Stimulated activated CD8-positive, alpha-beta memory T cell treated with anti-CD3 and anti-CD28 coated beads, Interleukin-4, amount 100 ng/mL, for 24 hours (primary cell): ENCODE measurements at places on chromosomes 5 and 9.

GRCh38 chr5:66617991-66618768, 22.0 kb downstream of the MAST4 start:
- DNase-seq = no peak

DNA sequence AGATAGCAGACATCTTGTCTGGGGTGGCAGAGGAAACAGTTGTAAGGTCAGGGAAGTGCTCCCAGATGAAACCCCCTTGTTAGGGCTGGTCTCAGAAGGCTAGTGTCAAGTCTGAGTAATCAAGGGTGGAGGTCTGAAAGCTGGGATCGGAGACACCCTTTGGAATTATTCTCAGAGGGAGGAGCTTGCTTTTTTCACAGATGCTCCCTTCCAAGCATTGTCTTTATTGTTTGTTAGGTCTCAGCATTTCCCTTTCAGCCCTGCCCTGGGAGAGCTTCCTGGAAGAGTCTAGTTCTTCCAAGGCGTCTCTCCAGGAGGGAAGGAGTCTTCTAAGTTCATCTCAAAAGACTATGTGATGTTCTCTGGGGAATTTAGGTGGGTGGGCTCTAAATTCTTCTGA, 3.2 kb downstream of the TEK start:
- no peak for DNase-seq

DNA sequence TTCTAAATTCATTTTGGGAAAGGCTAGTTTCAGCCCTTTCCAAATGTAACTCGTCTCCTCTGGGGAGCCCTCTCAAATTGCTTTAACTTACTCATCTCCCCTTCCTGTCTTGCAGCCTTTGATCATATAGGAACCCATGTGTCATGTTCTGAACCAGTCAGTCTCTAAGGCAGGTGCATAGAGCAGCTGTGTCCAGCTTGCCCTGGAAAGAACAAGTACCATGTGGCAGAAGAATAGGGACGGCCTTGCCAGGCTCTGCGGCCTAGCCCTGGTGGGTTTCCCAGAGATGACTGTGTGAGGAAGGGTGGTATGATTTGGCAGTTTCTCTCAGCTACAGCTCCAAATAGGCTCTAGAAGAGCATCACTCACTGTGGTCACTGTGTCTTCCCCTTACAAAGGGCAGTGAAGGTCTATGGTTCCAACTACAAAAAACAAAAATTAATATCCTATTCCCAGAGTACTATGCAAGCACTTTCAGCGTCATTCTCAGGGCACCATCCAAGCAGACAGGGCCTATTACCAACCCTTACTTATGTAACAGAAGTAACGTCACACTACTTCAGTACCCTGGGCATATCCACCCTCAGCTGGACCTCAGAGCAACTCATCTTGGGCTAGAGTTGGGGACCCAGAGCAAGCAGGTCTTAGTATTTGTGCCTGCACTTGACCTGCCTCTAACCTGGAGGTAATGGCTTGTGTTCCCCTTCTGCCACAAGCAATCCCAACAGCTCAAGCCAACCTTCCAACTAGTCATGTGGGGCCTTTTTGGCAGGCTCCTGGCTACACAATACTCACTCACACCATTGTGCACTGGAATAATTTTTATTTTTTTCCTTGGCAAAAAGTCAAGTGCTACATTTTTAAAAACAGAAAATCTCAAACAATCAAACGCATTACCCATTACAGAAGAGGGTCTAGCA, 37.2 kb upstream of the UBAP2 start:
- no peak for DNase-seq

GRCh38 chr9:34417734-34418133, 40.6 kb downstream of the FAM219A start:
- DNase-seq = no peak

DNA sequence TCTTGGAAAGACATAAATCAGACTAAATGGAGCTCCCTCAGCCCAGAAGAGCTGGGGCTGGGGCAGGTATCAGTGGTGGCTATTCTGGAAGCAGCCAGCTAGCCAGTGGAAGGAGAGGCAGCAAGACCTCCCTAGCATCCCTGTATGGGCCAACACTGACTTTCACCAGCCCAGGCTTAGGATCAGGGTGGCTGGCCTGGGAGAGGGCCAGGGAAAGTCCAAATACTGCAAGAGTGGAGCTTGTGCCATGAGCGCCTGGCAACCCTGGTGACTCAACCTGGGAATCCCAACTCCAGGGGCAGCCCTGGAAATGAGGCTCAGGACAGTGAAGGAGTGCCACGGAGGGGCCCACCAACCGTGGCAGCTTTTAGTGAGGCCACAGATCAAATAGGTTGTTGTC, 7.6 kb upstream of the IRF1 start:
- no peak for DNase-seq

DNA sequence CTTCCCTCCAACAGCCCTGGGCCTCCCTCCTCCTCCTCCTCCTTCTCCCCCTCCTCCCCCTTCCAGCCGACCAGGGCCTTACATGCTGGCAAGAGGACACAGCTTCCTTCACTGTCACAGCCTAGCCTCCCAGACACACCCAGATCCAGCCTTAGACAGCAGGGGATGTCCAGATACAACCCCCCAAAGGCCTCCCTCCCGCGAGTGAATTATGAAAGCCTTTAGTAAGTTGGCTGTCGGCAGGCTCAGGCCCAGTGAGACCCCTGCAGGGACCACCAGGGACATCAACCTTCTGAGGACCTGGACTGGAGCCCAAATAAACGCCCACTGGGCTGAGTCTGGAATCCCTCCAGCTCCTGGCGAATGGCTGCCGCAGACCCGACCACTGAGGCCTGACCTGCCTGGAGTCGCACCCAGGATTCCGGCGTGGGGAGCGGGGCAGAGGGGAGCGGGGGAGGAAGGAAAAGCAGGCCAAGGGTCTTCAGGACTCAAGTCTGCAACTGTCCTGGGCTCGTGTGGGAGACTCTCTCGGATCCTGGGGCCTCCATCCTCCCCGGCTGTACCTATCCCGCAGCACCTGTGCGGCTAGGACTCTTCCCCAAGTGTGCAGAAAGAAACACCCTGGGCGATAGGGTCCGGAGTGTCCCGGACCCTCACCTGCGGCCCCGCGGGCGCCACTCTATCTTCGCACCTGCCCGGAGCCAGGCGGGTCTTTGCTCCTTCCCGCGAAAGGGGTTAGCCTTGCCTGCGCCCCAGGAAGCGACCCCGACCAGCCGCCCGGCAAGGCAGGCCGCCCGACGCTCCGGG, 705 bp downstream of the SEPTIN8 start:
- no peak for DNase-seq
